ENCODE measurements at places on chromosomes 2 and 18.

- no peak for DNase-seq
These were observed 125.8 kb upstream of the GLI2 start for GRCh38 chr2:120609826-120610395.

- peak; percentile 59 for DNase-seq
These were observed 40.7 kb upstream of the BBS5 start for GRCh38 chr2:169438466-169439072.

DNA sequence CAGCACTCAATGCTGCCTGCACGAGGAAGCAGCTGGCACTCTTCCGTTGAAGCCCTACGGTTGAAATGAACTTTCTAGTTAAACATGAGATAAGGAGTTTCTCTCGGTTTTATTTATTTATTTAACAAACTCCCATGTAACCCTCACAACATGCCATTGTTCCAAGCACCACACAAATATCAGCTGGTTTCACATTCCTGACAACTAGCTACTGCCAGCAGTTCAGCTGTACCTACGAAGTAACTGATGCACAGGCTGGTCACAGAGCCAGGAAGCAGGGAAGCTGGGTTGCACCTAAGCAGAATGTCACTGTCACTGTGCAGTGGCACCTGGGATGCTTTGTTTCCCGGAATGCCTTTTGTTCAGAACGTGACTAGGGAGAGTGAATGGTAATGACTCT lies 18.1 kb downstream of the TIMM21 start:
- no peak for DNase-seq

GRCh38 chr2:604385-604784 lies 72.8 kb downstream of the TMEM18 start:
- DNase-seq = no peak
